Camera-type eye (tissue), 1 donor: ENCODE measurements at places on chromosomes 13 and 19. TPM values are rescaled to one million over a fixed set of nuclear protein-coding genes. Genes with fewer than 3 reads are reported as not detected.

NCAN gene
- total RNA-seq = 18.9 TPM

ZSCAN4 gene
- not detected for total RNA-seq

ALG5 gene
- total RNA-seq = 30.6 TPM

SLC5A5 gene
- not detected for total RNA-seq

ZNRF4 gene
- total RNA-seq = not detected

ZNF285 gene
- 17.8 TPM for total RNA-seq

ZNF793 gene
- 29.5 TPM for total RNA-seq

PLPPR3 gene
- total RNA-seq = 21.2 TPM

CHAF1A gene
- total RNA-seq = 12.3 TPM

FLT3LG gene
- total RNA-seq = 1.3 TPM

TGFBR3L gene
- total RNA-seq = not detected

CNFN gene
- total RNA-seq = not detected

KLK12 gene
- total RNA-seq = not detected

BRSK1 gene
- total RNA-seq = 32.5 TPM

APOC1 gene
- 7.1 TPM for total RNA-seq

MUC16 gene
- 10.1 TPM for total RNA-seq

ZNF350 gene
- 20.3 TPM for total RNA-seq

EXOSC5 gene
- 7.3 TPM for total RNA-seq

ZNF728 gene
- total RNA-seq = 0.27 TPM

METTL21C gene
- total RNA-seq = 2.9 TPM

MEIS3 gene
- total RNA-seq = 31.7 TPM

NLRP9 gene
- total RNA-seq = not detected

POU2F2 gene
- total RNA-seq = 3.2 TPM

ZNF225 gene
- total RNA-seq = 12.0 TPM

FAM83E gene
- 1.4 TPM for total RNA-seq

ZFR2 gene
- 7.1 TPM for total RNA-seq

NCR1 gene
- not detected for total RNA-seq

RDH8 gene
- total RNA-seq = not detected

SERTAD3 gene
- total RNA-seq = 15.1 TPM

RASIP1 gene
- total RNA-seq = 11.4 TPM

NLRP7 gene
- total RNA-seq = not detected

POSTN gene
- 575 TPM for total RNA-seq

MYPOP gene
- total RNA-seq = 3.2 TPM

CCL25 gene
- total RNA-seq = not detected

DAND5 gene
- total RNA-seq = 5.2 TPM

ZNF610 gene
- 17.1 TPM for total RNA-seq

IL12RB1 gene
- 0.38 TPM for total RNA-seq

C1QTNF9 gene
- total RNA-seq = 0.38 TPM

SERP2 gene
- total RNA-seq = 12.5 TPM

TLE6 gene
- total RNA-seq = 5.2 TPM

ZNF260 gene
- 49.8 TPM for total RNA-seq

CILP2 gene
- 3.7 TPM for total RNA-seq

ZNF749 gene
- total RNA-seq = 35.1 TPM

ZBTB32 gene
- total RNA-seq = not detected

ZNF442 gene
- 13.2 TPM for total RNA-seq

LGALS14 gene
- not detected for total RNA-seq

ZNF790 gene
- total RNA-seq = 20.8 TPM

MCF2L gene
- 91.5 TPM for total RNA-seq

AP1M2 gene
- 3.5 TPM for total RNA-seq
